ENCODE measurements at places on chromosomes 2 and 18.

- DNase-seq, result peak; percentile 22
Observed at GRCh38 chr2:47905386-47906156, 727 bp downstream of the FBXO11 start.

DNA sequence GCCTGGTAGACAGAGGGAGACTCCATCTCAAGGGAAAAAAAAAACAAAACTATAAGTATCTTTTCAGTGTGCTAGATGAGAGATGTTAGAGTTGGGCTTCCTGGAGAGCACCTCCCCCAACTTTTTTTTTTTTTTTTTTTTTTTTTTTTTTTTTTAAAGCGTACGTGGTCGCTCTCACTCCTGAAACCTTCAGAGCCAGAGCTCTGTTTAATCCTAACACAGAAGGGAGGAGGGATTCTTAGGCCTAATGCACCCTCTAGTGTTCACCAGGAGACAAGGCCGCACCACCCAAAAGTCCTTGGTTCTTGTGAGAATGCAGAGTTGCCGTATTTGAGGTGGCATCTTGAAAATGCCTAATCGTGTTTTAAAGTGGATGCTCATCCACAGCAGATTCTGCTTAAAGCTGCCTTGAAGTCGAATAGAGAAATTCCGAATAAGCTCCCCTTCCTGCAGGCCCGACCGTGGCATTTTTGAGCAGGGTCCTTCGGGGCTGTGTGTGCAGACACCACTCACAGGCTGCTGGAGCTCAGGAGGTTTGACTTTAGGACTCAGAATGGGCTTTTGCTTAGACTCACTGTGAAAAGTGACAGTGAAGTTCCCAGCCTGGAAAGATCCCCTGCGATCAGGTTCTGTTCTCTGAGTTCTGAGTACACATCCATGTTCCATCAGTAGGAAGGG, 252.6 kb downstream of the AGAP1 start:
- peak; percentile 63 for DNase-seq

DNA sequence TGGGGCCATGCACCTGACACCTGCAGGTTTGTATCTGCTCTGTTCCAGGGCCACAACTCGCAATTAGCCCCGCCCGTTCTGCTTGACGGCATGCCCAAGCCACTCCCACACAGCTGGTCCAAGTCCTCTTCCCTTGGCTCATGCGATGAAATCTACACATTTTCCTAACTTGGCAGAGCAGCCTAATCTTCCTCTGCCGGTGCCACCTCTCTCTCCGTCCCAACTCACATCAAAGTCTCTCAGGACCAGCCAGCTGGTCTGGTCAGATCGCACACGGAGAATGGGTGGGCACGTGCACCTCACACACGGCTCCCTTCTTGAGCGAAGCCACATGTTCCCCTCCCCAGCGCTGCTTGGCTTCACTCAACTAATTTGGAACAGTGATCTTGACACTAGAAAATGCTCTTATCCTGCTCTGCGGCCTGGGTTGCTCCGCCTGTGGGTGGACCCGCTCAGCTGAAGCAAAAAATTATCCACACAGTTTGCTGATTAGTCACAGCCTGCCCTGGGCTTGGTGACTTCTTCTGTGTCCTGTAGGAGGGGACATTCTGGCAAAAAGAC, 176.7 kb downstream of the NRP2 start:
- peak; percentile 68 for DNase-seq

DNA sequence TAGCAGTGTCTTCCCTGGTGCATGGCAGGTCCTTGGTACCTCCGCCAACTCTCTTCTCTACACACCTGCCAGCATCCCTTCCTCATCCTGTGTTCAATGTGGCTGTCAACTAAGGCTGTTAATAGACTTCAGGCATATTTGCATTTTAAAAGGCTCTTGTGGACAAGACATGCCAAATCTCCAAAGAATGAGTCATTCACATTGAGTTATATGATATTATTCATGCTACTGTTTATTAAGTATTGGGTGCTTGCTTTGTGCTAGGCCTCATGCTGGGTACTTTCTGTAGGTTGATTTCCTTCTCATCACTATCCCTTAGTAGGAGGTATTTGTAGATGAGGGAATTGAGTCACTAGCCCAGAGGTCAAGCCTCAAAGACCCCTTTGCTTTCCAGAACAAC, 5.2 kb downstream of the MYO1B start:
- no peak for DNase-seq

GRCh38 chr2:176656776-176657140, 387.5 kb downstream of the MTX2 start:
- DNase-seq, result no peak

DNA sequence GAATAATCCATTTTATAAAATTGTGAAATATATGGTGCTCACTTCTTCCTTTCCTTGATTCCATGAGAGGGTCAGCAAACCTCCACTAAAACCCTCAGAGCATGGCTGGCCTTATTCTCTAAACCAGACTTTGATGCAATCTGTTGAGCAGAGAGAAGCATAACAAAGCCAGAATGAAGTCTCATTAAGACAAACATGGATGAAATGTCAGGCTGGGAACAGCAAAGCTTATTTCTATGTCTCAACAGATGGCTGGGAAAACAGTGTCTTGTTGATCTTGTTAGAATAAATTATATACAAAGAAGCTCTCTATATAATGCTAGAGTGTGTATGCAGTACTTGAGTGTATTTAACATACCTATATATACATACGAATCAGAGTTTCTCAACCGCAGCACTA, 227.1 kb upstream of the LYPD1 start:
- no peak for DNase-seq

DNA sequence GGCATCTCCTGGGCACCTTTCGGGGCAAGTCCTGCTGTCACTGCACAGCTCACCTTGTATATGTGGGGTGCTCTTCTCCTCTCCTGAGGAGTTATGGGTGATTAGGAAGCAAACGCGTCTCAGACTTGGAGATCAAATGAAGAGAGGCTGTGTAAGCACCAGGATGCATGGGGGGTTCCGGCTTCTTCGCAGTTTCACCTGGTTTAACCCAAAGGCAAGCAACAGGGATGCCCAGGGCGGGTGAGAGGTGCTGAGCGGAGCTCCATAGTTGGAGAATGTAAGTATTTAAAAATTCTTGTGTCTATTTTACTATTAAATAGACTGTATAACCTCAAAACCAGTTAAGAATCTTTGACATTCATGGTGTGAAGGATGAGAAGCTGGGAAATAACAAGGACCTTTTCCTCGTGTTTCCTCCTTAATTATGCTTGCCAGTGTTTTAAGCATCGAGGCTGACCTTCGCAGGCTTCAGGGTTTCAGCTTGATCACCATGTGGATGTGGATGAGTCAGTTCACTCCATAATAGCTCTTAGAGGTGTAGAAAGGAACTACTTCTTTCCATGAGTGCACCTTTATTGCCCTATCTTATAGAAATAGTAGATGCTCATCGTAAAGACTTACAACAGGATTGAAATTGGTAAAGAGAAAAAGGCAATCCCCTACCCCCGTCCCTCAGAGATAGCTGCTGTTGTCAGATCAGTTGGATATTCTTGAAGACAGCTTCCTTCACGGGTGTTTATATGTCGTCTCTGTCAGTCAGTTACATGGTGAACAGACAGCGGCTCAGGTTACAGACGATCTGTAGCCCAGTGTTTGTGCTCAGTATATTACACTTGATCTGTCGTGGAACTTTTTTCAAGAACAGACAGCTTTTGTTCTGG, 201.1 kb downstream of the AGAP1 start:
- DNase-seq, result no peak

- no peak for DNase-seq
Observed at GRCh38 chr18:9811978-9812377, 73.8 kb upstream of the TXNDC2 start.

DNA sequence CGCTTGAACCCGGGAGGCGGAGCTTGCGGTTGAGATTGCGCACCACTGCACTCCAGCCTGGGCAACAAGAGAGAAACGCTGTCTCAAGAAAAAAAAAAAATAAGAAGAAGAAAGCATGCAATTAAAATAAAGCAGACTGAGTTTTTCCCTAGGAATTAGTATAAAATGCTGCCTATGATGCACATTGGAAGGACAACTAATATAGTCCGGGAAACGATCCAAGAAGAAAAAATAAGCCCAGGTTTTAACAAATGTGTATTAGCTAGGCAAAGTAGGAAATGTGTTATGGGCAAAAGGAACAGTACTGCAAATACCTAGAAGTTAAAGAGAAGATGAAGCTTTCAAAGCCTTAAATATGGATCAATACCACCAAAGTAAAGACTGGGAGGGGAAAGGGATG, 64.0 kb downstream of the SPIRE1 start:
- no peak for DNase-seq

DNA sequence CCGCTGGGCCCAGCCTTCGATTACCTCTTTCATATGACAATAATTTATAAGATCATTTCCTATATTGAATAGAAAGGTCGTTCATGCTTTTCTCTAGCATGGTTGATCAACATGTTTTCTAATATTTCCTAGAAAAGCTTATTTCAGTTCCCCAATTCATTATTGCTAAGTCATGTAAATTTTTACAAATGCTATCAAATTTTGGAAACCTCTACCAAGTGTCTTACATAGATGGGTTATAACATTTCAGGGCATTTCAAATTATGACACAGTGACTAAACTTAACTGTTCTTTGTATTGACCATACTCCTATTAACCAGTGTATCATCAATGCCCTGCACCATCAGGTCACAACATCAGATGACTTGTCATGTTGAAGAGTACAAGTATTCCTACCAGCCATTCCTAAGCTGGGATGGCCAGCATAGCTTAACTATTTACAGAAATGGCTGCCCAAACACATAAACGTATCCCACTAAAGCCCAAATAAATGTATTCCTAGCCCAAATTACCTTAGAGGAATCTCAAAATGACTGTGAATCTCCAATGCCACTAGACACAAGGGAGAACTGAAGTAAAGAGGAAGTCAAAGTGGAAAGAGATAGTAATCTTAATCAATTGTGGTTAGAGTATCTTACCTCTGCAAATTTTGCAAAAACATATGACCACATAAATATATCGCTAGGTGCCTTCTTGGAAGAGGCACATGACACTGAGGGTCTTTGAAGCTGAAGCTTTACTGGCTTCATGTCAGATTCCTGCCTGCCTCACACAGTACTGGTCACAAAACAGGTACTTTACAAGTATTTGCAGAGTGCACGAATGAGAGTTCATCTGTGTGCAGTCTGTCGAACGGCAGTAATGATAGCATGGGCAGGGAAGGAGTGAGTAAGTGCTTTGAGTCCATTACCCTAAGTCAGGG, 87.3 kb upstream of the TLK1 start:
- no peak for DNase-seq

DNA sequence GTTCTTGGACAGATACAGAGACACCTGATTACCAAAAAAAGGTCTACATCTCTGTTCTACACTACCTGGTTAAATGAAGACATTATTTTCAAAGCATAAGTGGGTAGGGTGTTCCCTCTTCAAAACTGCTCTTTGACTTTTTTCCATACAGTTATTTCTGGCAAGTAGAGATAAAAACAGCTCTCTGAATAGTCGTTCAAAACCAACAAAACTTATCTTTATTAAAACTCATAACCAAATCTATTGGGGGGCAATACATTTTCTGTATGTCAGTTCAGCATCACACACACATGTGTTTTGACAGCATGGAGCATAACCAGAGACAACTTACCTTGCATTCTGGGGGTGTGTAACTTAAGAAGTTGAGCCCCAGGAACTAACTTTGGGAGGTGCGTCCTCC, 149.0 kb upstream of the EPC2 start:
- DNase-seq, result no peak

DNA sequence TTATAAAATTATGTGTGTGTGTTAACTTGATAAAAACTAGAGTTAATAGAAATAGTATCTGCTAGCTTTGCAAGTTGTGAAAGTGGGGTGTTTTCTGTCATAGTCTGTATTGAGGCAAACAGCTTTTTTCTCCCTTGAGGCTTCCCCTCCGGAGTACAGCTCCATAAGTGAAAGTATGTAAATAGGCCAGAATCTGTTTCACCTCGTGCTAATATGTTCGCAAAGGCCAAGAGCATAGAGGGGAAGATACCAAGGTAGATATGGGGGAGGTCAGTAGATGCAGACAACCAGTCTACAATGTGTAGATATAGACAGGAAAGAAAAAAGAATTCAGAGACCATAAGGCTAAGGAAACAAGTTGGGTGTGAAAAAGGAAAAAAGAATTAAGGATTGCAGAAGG, 72.9 kb downstream of the PTRHD1 start:
- DNase-seq, result no peak

DNA sequence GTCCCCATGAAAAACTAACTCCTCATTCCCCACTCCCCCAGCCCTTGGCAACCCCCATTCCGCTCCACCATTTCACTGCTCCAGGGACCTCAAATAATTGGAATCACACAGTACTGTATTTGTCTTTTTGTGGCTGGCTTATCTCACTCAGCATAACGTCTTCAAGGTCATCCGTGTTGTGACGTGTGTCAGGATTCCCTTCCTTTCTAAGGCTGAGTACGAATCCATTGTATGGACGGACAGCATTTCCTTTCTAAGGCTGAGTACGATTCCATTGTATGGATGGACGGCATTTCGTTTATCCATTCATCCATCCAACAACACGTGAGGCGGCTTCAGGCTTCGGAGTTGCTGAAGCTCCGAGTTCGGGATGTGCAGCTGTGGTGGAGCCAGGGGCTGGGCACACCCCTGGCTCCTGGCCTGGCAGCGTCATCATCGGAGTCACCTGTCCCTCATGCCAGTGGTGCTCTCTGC, 1.2 kb upstream of the ASB1 start:
- DNase-seq, result no peak

DNA sequence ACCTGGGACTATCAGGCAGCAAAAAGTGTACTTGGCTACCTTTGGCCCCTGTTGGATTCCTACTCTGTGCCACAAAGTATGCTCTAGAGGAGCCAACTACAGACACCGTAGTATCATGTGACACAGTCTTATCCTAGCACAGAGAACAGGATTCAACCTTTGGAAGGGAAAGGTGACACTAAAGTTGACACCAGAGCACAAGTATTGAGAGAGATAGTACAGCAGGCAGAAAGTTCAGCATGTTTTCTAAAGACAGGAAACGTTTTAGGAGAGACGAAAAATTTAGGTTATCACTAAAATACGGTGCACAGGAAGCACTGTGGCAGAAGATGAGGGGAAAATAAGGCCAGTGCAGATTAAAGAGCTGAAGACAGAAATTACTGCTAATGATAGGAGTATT, 18.6 kb downstream of the SMAD2 start:
- no peak for DNase-seq

GRCh38 chr2:20067992-20068584, 16.7 kb upstream of the LAPTM4A start:
- peak; percentile 26 for DNase-seq

- DNase-seq, result no peak
Observed at GRCh38 chr18:23542461-23542860, 39.1 kb downstream of the RMC1 start.

- no peak for DNase-seq
Observed at GRCh38 chr2:60530660-60531281, 22.7 kb downstream of the BCL11A start.
